Dermis lymphatic vessel endothelial cell (primary cell): ENCODE measurements at places on chromosomes 3 and 15. TPM values are rescaled to one million over a fixed set of nuclear protein-coding genes. Genes with fewer than 3 reads are reported as not detected.

Gene ALPK3
- 24.5 and 29.4 TPM in 2 replicates for total RNA-seq

Gene UPK1B
- not detected in 2 replicates for total RNA-seq

Gene ARGFX
- total RNA-seq = not detected in 2 replicates

Gene AMOTL2
- 23.6 and 58.7 TPM in 2 replicates for total RNA-seq

Gene GREM1
- total RNA-seq = 0.09 and 2.1 TPM in 2 replicates

Gene NEK10
- 0.65 and 1.4 TPM in 2 replicates for total RNA-seq

Gene NRG4
- total RNA-seq = not detected in 2 replicates

Gene ATP8B4
- 0.69 and 1.5 TPM in 2 replicates for total RNA-seq

Gene SPRED1
- 20.2 and 30.7 TPM in 2 replicates for total RNA-seq

Gene SI
- not detected in 2 replicates for total RNA-seq

Gene CA12
- 0.60 and 0.98 TPM in 2 replicates for total RNA-seq

Gene ARL6IP5
- 63.1 and 65.5 TPM in 2 replicates for total RNA-seq

Gene CCDC33
- not detected in 2 replicates for total RNA-seq

Gene PARL
- total RNA-seq = 29.9 and 32.0 TPM in 2 replicates

Gene CADPS
- not detected in 2 replicates for total RNA-seq

Gene IL20RB
- total RNA-seq = 0.17 and 0.54 TPM in 2 replicates

Gene B4GALT4
- total RNA-seq = 4.0 and 4.8 TPM in 2 replicates

Gene TM4SF18
- 258 and 437 TPM in 2 replicates for total RNA-seq

Gene PRICKLE2
- 8.2 and 10.6 TPM in 2 replicates for total RNA-seq

Gene DUOXA1
- not detected in 2 replicates for total RNA-seq

Gene CKMT1B
- not detected in 2 replicates for total RNA-seq

Gene SLC2A2
- total RNA-seq = not detected in 2 replicates

Gene SIDT1
- total RNA-seq = 0.09 TPM in 1 of 2 replicates, not detected in the other

Gene VILL
- total RNA-seq = 1.8 and 2.1 TPM in 2 replicates

Gene MUC20
- total RNA-seq = 0.11 and 0.34 TPM in 2 replicates
